ENCODE measurements at places on chromosomes 16 and 17. TPM values are rescaled to one million over a fixed set of nuclear protein-coding genes. Genes with fewer than 3 reads are reported as not detected.

- DNase-seq, result no peak
Measured at GRCh38 chr16:4257646-4258556, 14.9 kb downstream of the TFAP4 start.

- DNase-seq, result no peak
Measured at GRCh38 chr16:53065461-53066061, 10.8 kb downstream of the CHD9 start.

- no peak for DNase-seq
Measured at GRCh38 chr16:85995541-85996423, 96.8 kb downstream of the IRF8 start.

- DNase-seq, result no peak
Measured at GRCh38 chr16:57341441-57342303, 16.9 kb upstream of the CCL22 start.

DNA sequence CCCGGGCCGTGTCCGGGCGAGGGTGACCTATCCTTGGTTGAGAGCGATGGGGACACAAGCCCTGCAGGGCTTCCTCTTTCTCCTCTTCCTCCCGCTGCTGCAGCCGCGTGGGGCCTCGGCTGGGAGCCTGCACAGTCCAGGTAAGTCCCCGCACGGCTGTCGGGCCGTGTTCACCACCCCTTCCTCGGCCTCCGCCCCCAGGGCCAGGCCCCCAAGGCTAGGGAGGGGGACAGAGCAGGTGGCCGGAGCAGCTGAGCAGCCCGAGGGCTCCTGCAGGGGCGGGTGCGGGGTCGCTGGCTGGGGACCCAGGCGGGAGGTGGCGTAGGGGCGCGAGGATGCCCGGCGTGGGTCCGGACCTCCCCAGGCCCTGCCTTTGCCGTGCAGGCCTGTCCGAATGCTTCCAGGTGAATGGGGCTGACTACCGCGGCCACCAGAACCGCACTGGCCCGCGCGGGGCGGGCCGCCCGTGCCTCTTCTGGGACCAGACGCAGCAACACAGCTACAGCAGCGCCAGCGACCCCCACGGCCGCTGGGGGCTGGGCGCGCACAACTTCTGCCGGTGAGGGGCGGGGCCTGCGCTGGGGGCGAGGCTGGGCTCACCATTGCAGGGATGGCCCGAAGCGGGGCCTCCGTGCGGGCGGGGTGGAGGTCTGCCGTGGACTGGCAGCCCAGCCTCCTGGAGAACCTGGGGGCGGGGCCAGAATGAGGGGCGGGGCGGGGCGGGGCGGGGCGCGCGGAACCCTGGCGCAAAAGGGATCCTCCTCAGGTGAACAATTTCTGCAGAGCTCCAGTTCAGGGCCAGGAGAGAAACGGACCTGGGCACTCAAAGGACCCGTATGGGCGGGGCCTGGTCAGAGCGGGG is 631 bp downstream of the KREMEN2 start:
- no peak for DNase-seq

DNA sequence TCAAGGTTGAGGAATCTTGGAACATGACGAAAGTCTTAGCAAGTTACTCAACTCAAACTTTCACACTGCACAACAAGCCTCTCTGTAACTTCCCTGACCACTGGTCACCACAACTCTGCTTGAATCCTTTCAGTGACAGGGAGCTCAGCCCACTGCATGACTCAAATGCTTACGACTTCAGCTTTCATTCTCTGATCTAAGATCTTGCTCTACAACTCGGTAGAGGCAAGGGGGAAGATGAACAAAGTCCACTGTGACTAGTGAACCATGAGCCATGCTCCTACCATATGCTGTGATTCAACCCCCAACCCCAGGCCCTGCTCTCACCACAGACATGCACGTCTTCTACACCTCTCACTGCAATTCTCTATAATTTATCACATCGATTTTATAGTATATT is 160.9 kb downstream of the SLC39A11 start:
- DNase-seq, result no peak

DNA sequence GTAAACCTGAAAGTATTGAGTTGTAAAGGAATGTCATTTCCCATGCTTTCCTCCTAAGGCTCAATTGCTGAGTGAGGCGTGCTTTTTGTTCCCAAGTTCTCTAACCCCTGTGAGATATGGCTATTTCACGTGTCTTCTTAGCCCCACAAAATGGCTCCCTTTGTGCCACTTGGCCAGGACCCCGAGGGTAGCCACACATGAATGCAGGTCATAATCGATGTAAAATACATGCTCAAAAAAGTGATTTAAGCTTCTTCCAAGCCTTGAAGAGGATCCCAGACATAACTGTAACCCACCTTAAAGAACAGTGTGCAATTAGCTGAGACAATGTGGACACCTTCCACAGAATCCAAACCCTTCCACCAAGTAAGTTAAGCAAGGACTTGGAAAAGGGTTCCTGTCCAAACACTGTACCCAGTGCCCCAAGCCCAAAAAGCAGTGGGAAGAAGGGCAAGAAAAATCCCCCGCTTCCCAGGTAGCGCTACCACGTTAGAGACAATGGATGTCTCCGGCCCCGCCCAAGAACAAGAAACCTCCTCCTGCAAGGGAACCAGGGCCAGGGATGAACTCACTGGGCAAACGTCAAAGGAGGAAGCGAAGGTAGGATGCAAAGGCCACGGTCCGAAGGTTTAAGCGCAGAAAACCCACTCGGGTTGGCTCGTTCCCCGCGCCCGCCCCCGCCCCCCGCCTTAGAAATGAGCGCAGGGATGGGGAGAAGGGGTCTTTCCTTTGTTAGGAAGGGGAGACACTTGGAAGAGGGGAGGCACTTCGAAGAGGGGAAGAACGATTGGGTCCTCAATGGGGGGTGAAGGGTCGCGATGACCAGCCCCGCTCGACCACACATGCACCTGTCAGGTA is 1.2 kb downstream of the JPT1 start:
- no peak for DNase-seq

DNA sequence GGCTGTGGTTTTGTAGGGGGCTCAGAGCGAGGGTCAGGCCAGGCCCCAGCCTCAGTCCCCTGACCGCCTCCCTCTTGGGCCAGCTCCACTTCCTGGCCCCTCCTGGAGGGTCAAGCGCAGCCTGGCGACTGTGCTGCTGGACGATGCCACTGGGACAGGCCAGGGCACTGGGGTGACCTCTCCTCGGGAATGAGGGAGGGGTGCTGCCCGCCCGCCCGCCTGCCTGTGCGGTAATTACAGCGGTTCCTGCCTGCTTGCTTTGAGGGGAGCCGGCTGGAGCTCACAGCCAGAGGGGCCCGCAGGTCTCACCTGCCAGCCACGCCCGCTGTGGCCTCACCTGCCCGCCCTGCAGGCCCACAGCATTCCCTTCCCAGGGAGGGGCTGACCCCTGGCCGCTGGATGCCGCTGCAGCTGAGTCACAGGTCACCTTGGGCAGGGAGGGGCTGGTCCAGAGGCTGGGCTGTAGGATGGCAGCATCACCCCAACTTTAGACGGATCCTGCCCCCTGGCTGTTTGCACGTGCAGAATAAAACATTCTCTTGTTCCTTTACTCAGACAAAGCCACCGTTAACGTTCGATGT is 76.7 kb upstream of the CBX4 start:
- no peak for DNase-seq

EFNB3 gene
- 0.52 TPM for total RNA-seq

MVD gene
- 22.1 TPM for total RNA-seq

TVP23A gene
- total RNA-seq, result 7.4 TPM

EFCAB5 gene
- total RNA-seq, result 1.5 TPM

KIF18B gene
- 3.5 TPM for total RNA-seq

CX3CL1 gene
- total RNA-seq, result 1.4 TPM

VMO1 gene
- total RNA-seq, result 2.7 TPM

Measured in thymus (tissue), 14 donors.